ENCODE measurements at places on chromosomes 16 and 17. TPM values are rescaled to one million over a fixed set of nuclear protein-coding genes. Genes with fewer than 3 reads are reported as not detected.
A peak's percentile ranks its signal among the peaks of the same experiment; 100 is the strongest.

- no peak overlapping the region for H3K27ac ChIP-seq
- H3K27me3 ChIP-seq = no peaks in the 10 kb centered on the region
- peaks cover 79% of the 10 kb centered on the region for H3K4me1 ChIP-seq
- no peak overlapping the region for H3K4me3 ChIP-seq
These were observed 5.4 kb upstream of the ITGA3 start for GRCh38 chr17:50050431-50051032.

DNA sequence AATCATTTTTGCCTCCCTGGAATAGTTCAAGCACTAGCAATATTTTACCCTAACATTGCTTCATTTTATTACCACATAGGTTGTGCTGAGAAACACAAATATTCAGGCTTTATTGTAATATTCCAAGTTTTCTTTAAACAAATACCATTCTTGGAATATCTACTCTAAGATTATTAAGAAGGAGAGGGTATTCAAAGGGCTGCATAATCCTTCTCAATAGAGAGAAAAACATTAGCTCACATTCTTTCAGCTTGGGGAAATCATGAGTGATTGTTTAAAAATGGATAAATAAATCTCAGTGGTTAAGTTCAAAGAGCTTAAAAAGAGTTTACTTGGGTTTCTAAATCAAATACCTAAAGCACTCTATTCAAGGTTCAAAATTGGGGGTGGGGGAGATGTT, 111.9 kb upstream of the CORO6 start:
- H3K4me3 ChIP-seq = no peak overlapping the region
- no peak overlapping the region for H3K27ac ChIP-seq
- DNase-seq = no peak
- peaks cover 71% of the 10 kb centered on the region for H3K36me3 ChIP-seq
- H3K27me3 ChIP-seq = no peaks in the 10 kb centered on the region

DNA sequence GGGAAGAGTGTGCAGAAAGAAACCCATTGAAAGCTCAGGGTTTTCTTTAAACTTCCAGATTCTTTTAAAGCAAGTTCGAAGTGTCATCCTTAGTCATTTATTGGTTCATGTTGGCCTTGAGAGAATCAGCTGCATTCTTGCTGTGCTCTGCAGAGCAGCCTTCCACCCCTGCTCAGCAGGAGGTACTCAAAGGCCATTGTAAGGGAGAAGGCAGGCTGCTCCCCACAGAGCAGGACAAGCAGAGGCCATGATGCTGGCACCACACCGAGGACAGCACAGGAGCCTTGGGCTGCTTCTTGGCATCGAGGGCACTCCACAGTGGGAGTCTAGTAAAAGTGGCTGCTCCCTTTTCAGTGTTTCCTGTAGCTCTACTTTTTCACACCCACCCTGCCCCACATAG, 29.6 kb downstream of the NMT1 start:
- no peaks in the 10 kb centered on the region for H3K4me1 ChIP-seq
- no peaks in the 10 kb centered on the region for H3K27me3 ChIP-seq
- peaks cover 93% of the 10 kb centered on the region for H3K36me3 ChIP-seq
- H3K4me3 ChIP-seq = no peak overlapping the region
- peak; percentile 35 for DNase-seq
- H3K27ac ChIP-seq = no peak overlapping the region

DNA sequence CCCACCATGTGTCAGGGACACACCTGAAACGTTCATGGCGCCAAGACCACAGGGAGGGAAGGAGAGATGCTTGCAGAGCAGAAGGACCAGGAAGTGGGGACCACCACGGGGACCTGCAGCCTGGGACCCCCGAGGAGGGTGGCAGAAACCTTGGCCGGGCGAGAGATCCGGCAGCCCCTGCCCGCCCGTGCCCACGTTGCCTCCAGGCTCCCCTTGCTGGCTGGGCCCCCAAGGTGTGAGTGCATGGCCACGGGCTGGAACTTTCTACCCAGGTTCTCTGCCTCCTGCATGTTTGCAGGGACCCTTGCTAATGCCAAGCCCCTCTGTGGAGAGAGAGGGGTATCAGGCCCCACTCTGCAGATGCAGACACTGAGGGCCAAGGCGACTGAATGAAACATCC, 50.4 kb downstream of the USP22 start:
- H3K27me3 ChIP-seq = no peaks in the 10 kb centered on the region
- H3K36me3 ChIP-seq = no peaks in the 10 kb centered on the region
- no peak overlapping the region for H3K4me3 ChIP-seq

GRCh38 chr17:17710728-17711541, 29.7 kb downstream of the RAI1 start:
- no peak overlapping the region for H3K27ac ChIP-seq
- peaks cover 73% of the 10 kb centered on the region for H3K4me1 ChIP-seq
- peaks cover 14% of the 10 kb centered on the region for H3K36me3 ChIP-seq
- H3K4me3 ChIP-seq = no peak overlapping the region
- H3K27me3 ChIP-seq = no peaks in the 10 kb centered on the region

VAT1L gene
- total RNA-seq = 0.16 TPM

Measured in spleen (tissue), 13 donors.